Globus pallidus (tissue), 1 donor: ENCODE measurements at places on chromosomes 16 and 17.
A peak's percentile ranks its signal among the peaks of the same experiment; 100 is the strongest.

GRCh38 chr17:13521784-13522183, 79.9 kb downstream of the HS3ST3A1 start:
- no peak for DNase-seq

- no peak for DNase-seq
These were observed 17.5 kb downstream of the USP6 start for GRCh38 chr17:5133311-5133710.

GRCh38 chr16:62620275-62620674, 584.0 kb upstream of the CDH8 start:
- no peak for DNase-seq

GRCh38 chr16:86955136-86955855, 361.9 kb downstream of the C16orf95 start:
- no peak for DNase-seq

- peak; percentile 84 for DNase-seq
These were observed 6.0 kb downstream of the TIMM22 start for GRCh38 chr17:1002771-1003555.

GRCh38 chr16:4624827-4625559, 367 bp downstream of the MGRN1 start:
- peak; percentile 47 for DNase-seq

- peak; percentile 43 for DNase-seq
These were observed 17.7 kb downstream of the SLC38A10 start for GRCh38 chr17:81277421-81277820.

DNA sequence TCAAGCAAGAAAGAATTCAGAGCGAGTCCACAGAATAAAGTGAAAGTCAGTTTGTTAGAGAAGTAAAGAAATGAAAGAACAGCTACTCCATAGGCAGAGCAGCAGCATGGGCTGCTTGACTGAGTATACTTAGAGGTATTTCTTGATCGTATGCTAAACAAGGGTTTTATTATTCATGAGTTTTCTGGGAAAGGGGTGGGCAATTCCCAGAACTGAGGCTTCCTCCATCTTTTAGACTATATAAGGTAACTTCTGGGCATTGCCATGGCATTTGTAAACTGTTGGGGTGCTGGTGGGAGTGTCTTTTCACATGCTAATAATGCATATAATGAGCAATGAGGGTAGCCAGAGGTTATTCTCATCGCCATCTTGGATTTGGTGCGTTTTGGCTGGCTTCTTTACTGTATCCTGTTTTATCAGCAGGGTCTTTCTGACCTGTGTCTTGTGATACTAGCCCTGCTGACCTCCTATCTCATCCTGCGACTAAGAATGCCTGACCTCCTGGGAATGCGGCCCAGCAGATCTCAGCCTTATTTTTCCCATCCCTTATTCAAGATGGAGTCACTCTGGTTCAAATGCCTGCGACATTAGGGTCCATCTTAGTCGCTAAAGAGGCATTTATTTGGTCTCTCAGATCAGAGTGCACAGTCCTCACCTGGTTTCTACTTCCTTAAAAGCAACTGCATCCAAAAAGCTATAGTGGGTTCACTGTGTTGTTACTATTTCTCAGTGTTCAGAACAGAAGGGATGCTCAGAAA, 100.6 kb upstream of the CACNG5 start:
- no peak for DNase-seq

DNA sequence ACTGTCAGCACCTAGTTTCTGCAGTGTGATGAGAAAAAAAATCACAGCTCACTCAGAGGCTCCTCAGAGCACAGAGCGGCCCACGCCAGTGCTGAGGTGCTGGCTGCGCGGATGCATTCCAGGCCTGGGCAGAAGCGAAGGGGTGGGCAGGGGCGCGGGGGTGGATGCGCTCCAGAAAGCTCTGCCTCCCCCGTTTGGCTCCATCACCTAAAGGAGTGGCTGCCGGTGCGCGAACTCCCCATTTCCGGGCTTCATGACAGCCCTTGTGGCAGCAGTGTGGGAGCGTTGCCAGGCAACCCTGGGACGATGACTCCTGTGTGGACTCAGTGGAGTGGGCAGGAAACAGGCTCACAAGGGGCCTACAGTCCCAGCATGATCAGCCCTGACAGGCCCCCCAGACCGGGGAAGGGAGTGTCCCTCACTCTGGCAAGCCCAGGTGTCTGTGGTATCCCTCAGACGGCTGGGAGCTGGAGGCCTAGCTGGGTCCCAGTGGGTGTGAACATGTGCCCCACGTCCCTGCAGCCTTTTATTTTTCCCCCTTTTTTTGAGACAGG, 32.8 kb upstream of the NUDT16L1 start:
- no peak for DNase-seq

GRCh38 chr17:29357821-29358232, 32.3 kb upstream of the TAOK1 start:
- DNase-seq: no peak

DNA sequence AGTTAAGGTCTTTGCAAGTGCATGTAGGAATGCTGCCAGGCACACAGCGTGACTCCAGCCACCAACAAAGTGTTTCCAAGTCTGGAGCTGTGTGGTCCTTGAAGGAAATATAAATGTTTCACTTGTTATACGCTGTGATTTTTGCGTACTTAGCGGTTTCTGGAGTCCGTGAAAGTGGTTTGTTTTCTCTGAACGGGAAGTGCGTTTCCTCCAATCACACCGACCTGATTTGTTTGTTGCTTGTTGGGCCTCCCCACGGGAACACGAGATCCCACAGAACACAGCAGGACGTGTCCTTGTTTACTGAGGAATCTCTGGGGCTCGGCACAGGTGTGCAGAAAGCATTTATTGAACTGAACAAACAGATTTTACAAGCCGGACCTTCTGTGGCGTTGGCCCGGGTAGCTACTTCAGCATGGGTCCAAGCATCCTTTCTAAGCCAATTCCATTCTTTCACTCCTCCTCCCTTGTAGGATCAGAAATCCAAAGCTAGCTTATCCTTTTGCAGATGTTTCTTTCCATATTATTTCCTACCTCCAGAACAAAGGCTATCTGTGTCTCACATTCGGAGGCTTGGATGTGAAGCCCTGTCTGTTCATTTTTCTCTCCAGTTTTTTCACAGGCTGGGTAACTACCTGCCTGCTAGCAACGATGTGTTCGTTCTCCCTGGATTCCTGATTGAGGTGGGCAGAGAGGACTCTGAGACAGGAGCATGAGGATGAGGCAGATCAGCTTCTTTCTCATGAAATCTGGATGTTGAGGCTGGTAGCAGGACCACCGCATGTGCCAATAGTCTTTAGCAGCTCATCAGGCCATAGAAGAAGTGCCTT, 44.6 kb downstream of the ABAT start:
- no peak for DNase-seq

GRCh38 chr16:4514606-4515005, 24.0 kb downstream of the CDIP1 start:
- no peak for DNase-seq

DNA sequence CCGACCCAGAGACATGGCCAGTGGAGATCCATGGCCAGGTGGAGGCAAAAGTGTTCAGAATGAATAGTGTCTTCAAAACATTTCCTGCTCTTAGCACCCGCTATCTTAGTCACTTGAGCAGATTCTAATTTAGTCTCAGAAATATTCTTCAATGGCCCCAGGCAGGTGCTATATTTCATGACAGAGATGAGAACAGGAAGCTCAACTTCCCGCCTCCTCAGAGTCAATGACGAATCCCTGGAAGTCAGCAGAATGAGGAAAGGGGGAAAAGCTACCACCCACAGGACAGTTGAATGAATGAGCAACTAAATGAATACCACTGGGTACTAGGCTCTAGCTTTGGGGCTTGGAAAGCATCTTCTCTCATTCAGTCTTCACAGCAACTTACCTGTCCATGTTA, 147.2 kb downstream of the ASIC2 start:
- DNase-seq: no peak

DNA sequence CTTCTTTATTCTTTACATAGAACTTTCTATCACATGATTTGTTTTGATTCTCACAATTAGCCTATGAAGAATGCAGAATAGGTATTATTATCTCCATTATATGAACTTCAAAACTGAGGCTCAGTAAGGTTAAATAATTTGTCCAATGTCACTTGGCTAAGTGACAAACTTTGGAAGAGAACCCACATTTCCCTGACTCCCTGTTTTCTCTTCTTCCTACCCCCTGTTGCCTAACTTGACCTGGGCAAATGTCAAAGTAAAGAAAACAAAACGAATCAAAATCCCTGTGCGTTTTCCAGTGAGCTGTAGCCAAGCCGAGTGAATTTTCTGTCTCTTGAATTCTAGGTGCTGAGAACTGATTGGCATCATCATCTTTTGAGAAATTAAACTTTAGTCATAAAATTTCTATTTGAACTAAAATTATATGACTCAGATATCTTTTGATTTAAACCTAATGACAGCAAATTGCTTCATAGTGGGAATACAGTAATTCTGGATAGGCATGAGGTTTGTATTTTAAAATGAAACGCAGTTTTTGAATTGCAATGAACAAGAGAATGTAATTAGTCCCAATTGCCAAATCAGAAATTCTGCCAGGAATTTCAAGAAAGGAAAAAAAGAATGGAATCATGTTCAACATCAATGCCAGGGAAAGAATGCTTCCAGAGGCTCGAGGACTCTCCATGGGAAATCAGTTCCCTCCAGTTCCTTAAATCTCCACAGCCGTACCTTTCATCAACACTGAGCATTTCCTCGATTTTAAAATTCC, 4.6 kb upstream of the NACA2 start:
- no peak for DNase-seq

DNA sequence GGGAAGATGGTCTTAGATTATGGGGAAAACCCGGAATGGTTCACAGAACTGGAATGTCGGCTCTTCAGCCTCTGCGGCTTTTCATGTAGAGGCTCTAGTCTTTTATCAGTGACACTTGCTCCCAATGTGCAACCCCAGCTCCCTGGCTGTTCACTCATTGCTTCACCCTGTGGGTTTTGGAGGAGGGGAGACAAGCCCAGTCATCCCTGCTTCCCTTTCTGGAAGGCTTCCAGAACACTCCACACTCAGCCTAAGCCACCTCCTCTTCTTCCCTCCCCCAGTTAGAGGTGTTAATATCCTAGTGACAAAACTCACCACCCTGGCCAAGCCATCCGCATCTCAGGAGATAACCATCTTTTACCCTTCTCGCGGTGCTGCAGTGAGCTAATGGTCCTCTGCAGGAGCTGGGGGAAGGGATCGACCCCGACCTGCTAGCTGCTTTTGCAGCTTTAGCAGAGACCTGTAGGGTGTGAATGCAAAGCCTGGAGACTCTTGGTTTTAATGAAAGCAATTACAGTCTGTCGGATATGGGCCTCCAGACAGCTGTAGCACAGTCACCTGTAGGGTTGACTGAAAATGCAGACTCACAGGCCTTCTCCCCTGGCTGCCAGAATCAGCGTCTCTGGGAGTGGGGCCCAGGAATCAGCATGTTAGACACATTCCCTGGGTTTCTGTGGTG, 24.3 kb upstream of the LASP1NB start:
- DNase-seq: no peak

DNA sequence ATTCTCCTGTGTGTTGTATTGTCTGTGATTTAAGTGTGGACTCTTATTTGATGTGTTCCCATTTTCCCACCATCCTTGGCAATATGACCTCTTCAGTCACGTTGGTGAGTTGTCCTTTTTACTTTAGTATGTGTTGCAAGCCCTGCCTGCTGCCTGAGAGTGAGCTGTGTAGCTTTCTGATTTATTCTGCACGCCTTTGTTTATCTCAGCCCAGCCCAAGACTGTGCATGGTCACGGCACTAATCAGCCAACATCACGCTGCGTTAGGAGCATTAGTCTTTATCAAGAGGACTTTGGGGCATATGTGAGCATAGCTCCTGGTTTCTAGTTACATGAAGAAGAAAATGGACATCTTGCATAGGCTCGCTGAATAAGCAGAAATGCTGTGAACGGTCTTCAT, 6.0 kb downstream of the TOM1L1 start:
- DNase-seq: no peak

DNA sequence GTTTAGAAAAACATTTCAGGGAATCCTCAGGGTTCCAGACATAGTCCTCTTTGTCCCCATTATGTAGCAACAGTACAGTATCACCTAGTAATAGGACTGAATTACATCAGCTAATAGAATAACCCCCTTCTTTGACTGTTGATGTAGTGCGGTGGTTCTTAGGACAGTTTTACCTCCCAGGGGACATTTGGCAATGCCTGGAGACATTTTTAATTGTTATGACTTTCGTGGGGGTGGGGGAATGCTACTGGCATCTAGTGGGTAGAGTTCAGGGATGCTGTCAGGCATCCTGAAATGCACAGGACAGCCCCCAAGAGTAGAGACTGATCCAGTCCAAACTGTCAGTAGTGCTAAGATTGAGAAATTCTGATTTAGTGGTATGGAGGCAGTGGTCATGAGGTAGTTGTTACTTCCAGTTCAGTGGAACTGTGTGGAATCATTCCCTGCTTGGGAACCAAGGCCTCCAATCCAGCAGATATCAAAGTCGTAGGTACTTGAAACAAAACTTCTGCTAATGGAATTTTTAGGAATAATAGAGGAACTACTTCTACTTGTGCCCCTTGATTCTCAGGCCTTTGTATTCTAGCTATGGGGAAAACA, 20.3 kb downstream of the NF1 start:
- no peak for DNase-seq

DNA sequence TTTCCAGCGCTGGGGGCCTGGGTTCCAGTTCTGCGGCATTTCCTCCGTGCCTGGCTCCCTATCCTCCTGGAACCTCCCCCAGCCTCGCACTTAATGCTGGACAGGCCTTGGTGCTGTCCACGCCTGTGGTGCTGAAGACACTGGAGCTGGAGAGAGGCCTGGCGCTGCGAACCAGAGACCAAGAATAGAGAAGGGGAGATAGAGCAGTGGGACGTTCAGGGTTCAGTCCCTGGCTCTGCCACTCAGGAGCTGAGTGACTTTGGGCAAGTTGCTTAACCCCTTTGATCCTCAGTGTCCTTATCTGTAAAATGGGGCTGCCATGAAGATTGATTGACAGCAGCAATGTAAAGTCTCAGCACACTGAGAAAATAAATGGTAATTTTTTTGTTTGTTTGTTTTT, 11.9 kb downstream of the SBK1 start:
- no peak for DNase-seq

DNA sequence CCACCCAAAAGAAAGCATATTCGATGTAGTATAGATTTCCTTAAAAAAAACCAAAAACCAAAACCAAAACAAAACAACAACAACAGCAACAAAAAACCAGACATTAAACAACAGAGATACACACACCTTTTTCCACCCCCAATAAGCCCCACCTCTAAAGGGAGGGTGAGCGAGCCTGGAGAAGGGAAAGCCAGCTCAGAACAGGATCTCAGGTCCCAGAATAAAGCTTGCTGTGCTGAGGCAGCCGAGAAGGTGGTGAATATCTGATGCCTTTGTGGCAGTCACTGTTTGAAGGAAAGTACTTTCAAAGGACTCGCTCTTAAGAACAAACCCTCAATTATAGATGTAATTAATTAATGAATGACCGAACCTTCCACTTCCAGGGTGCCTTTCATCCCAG, 470 bp downstream of the KRT23 start:
- no peak for DNase-seq

- DNase-seq: no peak
These were observed 57.8 kb downstream of the STH start for GRCh38 chr17:46056800-46057304.

- DNase-seq: no peak
These were observed 953 bp downstream of the TBX6 start for GRCh38 chr16:30090610-30091331.

DNA sequence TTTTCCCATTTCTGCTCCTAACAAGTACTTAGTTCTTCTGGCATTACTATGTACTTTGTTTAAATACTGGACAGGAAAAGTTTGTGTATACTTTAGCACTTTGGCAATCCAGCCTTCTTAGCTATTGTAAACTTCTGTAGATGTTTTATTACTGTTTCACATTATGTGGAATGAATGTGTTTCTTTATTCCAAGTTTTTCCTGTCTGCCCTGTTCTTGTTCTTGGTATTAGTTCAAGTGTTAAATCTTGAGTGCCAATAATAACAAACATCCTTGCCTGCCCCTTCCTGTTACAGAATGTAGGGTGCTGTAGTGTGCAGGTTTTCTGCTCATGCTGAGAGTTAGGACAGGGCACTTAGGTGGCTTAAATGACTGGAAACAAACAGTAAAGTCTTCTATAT, 7.3 kb upstream of the CAPNS2 start:
- no peak for DNase-seq
